ENCODE measurements at places on chromosomes 4 and X.

- peak; percentile 71 for DNase-seq
Measured at GRCh38 chr4:54855191-54855854, 197.6 kb downstream of the KIT start.

- no peak for DNase-seq
Measured at GRCh38 chr4:125482822-125483221, 168.1 kb downstream of the FAT4 start.

- DNase-seq = peak; percentile 58
Measured at GRCh38 chr4:41455206-41455605, 82.8 kb upstream of the LIMCH1 start.

DNA sequence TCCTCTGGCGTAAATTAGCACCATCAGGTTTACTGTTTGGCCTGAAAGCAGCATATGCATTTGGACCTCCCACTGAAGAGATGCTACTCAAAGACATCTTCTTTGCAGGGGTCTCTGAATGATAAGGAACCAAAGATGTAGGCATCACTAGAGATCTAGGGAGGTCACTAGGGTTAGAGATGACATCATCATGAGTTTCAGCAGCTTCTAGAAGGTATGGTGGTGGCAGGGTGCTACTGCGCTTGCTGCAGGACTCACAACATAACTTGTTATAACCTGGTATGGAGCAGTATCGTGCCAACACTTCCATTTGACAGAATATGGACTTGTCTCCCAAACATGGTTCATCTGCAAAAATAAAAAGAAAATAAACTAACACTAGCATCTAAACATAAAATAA is 251.6 kb downstream of the NPFFR2 start:
- DNase-seq = no peak

DNA sequence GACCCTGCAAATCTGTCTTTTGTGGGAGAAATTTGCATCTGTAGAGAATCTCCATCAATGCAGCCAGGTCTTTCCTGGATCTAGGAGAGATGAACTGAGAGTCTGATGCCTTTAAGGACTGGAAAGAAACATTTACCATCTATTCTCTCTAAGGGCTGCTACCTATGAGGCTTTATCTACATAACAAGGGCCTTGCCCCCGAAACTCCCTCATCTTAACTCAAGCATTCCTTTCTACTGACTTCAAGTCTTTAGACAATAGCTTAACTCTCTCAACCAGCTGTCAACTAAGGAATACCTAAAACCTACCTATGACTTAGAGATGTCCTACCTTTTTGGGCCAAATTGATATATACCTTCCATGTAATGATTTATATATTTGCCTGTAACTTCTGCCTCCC is 32.1 kb downstream of the MAGEB17 start:
- DNase-seq = no peak

GRCh38 chr4:23022032-23022431 is 329.3 kb downstream of the GBA3 start:
- peak; percentile 9 for DNase-seq

- DNase-seq = peak; percentile 64
Measured at GRCh38 chrX:86946569-86946968, 571.0 kb upstream of the KLHL4 start.

- no peak for DNase-seq
Measured at GRCh38 chr4:98786866-98787265, 128.5 kb upstream of the TSPAN5 start.

DNA sequence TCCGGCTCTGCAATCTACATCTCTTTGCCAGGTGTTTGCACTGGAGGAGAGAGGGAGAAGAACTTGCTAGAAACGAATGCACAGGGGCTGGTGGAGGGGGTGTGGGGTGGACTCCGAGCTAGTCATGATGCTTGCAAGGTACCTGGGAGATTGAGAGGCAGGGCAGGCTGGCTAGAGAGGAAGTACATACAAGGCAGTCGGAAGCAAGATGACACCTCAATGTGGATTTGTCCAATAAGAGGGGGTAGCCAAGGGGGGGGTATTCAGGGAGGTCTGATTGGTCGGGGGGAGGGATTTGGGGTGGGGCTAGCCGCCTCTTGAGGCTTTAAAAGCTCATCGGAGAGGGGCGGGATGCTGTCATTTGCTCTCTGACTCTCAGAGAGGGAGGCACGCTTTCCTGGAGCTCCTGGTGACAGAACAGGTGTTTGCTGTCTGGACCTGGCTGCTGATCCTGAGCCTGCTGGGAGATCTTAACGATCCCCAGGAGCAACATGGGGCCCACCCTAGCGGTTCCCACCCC is at the start of gene GPR50:
Gene GPR50 (plus strand): TSS at position 354 of the 520 bp plus-strand sequence. CDS start 138 bp downstream, at position 492.
- no peak for DNase-seq

DNA sequence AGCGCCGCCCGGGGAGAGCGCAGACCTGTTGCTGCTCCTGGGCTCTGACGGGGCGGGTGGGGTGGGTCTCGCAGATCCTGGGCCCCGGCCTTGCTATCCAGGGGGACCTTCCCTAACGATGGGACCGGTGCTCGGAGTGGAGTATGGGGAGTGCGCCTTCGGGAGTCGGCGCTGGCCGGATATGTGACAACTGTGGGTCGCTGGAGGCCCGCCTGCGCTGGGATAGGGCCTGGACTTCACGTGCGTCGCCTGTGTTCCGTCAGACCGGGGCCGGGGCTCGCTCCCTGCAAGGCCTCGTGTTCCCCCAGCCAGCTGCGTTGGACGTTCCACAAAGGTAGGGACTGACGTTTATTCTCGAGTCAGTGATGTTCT is 1.3 kb downstream of the TBL1X start:
- DNase-seq = peak; percentile 50

GRCh38 chrX:120334151-120334550 is 22.9 kb upstream of the TMEM255A start:
- DNase-seq = no peak

DNA sequence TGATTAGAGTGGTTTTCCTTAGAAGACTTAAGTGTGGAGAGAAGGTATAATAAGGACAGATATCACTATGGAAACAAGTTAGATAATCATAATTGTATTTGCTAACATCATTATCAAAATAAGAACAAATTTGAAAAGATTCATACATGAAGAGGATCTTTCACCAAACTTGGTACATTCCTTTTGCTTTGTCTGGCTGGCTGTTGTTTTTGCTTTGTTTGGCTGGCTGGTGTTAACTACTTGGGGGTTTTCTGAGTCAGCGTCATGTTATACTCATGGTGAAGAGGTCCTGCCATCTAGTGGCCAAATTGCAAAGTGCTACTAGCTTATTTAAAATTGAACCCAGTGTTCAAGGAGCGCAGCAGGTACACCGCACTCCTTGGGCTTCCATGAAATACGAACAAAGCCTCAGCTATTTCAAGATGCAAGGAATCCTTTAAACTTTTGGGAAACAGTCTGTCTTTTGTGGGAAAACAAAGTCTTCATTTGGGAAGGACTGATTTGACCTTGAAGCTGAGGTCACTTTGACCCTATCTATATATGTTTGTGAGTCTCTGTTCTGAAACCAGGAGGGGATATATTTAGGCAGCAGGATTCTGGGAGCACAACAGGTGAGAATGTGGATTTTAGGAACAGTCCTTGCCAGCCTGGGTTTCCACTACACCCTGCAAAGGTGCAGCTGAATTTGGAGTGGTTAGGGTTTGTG is 129.7 kb downstream of the PLS3 start:
- DNase-seq = peak; percentile 83

- peak; percentile 38 for DNase-seq
Measured at GRCh38 chrX:113384628-113385027, 544.0 kb upstream of the AMOT start.

GRCh38 chr4:147954850-147955249 is 223.0 kb downstream of the ARHGAP10 start:
- peak; percentile 17 for DNase-seq

- DNase-seq = no peak
Measured at GRCh38 chr4:2771264-2771663, 15.1 kb upstream of the TNIP2 start.

DNA sequence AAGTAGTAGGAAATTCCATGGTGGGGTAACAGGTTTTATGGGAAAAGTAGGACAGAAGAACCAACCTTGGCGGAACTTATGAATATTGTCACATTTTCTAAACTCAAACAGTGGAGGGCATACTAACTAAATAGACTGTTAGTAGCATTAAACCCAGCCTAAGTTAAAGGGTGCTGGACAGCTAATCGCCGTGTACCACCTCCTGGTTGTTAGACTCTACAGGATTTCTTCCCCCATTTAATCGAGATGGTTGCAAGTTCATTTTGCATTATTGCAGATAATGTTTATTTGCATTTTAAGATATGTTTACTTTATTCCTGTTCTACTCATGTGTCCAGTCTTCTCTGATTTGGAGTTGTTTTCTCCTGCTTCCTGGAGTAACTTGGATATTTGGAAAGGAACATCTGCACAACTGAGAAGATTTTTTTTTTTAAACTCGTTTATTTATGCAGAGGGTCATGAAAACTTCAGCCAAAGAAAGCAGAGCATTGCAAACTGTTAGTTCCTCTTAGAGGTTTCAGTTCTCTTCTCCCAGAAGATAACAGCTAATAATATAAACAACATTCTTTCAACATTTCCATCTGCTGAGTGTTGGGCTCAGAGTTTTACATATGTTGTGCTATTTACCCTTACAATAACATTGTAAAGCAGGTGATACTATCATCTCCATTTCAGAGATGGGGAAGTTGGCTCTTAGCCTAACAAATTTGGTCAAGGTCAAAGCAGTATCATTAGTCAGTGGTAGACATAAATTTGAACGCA is 51.5 kb upstream of the TBC1D9 start:
- peak; percentile 21 for DNase-seq

GRCh38 chrX:69493193-69493592 is 10.9 kb upstream of the NALF2 start:
- peak; percentile 56 for DNase-seq

- DNase-seq = no peak
Measured at GRCh38 chrX:63869506-63869905, 84.5 kb upstream of the ARHGEF9 start.

DNA sequence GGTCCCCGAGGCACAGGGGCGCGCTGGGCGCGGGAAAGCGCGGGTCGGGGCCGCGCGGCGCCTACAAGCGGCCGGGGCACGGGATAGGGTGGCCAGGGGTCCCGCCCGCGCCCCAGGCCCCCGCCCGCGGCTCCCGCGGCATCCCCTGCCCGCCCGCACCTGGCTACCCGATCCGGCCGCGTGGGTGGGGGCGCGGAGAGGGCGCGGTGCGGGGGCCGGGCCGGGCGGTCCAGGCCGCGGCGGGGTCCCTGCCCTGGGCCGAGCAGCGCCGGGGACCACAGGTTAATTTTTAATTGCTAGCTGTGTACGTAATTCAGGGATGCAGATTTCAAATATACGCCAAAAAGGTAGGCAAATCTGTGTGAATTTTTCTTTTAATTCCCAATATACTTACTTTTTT is 44.3 kb upstream of the FAM47C start:
- DNase-seq = no peak

DNA sequence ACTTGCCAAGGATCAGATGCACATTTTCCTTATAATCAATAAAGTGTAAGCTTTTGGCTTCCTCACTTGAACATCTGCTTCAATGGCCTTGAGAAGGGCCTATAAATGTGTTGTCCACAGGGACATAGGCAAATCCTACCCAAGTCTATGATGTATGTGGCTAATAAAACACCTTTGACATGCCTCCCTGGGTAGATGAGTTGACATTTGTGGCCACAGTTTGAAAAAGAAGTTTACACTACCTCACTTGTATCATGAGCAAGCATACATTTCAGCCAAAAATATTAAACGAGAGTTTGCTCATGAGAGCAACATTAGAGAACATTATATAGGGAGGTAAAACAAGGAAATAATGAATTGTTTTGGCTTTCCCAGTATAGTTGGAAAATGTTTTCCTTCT is 1067.7 kb downstream of the C4orf33 start:
- no peak for DNase-seq

- peak; percentile 33 for DNase-seq
Measured at GRCh38 chrX:129930941-129931410, 25.0 kb downstream of the UTP14A start.

- DNase-seq = peak; percentile 48
Measured at GRCh38 chr4:112881842-112882241, 167.6 kb upstream of the ANK2 start.

GRCh38 chrX:46737462-46737861 is 21.5 kb downstream of the SLC9A7 start:
- DNase-seq = no peak

- DNase-seq = no peak
Measured at GRCh38 chr4:14046642-14047041, 419.1 kb upstream of the BOD1L1 start.

DNA sequence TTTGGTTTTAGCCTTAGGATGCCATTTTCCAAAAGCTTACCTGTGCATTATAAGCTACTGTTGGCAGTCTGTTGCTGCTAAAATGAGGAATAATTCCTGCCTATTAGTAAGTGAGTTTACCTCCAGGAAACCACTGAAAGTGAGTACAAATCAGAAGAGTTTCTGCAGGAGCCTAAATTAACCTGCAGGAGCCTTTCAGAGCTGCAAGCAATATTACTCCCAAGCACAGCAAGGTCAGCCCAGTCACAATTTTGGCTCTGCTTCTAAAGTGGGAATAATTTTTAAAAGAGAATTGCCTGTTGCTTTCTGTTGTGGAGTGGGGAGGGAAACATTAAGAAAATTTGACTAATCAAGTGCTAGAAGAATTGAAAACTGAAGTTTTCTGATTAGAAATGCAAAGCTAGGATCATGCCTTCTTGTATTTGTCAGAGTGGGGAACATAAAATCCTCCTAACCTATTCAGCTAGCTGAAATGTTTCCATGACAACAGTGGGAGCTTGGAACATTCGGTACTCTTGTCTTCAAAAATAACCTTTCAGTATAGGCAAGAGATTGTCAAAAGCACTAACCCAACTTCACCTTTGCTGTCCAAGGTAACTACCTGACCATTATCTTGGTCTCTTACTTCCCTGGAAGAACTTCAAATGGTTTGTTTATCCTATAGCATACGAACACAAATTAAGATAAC is 193.2 kb downstream of the COMMD8 start:
- peak; percentile 10 for DNase-seq

GRCh38 chr4:16386711-16387320 is 160.5 kb upstream of the TAPT1 start:
- no peak for DNase-seq

DNA sequence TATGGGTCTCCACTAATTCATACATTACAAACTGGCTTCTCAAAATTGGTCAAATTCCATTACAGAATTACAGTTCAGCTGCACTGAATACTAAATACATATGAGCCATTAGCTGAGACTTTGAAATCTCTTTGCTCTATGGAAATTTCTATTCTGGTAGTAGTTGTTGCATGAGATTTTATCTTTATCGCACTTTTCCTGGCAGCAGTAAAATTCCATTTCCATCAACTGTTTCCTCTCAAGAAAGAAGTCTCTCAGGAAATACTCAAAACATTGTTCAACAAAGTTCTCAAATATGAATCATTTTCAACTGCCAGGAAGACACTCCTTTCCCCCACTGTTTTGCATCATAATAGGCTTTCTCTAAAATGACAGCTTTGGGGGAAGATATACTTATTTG is 51.3 kb downstream of the ATP11C start:
- no peak for DNase-seq

DNA sequence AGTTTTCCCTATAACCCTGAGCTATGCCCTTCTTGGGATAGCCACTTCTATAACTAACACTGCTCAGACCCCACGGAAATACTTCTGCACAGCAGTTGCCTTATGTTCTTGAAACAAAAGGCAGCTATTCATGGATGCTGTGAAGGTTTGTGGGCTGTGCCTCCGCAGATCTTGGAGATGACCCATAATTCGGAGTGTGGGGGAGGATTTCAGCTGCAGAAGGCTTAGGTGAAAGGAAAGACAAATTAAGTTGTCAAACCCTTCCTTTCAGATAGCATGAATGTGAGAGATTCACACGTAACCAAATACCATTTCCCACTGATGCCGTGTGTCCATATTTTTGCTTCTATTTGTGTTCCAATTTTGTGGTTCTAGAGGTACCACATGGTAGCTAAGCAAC is 38.1 kb upstream of the NYX start:
- DNase-seq = no peak

Measured in eye (tissue), 1 donor.